ENCODE measurements at places on chromosomes 4 and X. TPM values are rescaled to one million over a fixed set of nuclear protein-coding genes. Genes with fewer than 3 reads are reported as not detected.

The BBS7 gene
- 9.0 TPM for total RNA-seq

The GLUD2 gene
- total RNA-seq = 2.8 TPM

The GATA1 gene
- total RNA-seq = 0.41 TPM

The SPANXN3 gene
- not detected for total RNA-seq

The SPP1 gene
- total RNA-seq = 28.9 TPM

The PAK3 gene
- 5.5 TPM for total RNA-seq

The USP51 gene
- total RNA-seq = 7.2 TPM

The VCX gene
- not detected for total RNA-seq

The FAM114A1 gene
- total RNA-seq = 129 TPM

The HSFX4 gene
- not detected for total RNA-seq

The TRIM75 gene
- not detected for total RNA-seq

The PGAM4 gene
- total RNA-seq = not detected

The KIAA1210 gene
- total RNA-seq = 0.10 TPM
